Psoas muscle (tissue), 8 donors: ENCODE measurements at places on chromosomes 1 and 21.

DNA sequence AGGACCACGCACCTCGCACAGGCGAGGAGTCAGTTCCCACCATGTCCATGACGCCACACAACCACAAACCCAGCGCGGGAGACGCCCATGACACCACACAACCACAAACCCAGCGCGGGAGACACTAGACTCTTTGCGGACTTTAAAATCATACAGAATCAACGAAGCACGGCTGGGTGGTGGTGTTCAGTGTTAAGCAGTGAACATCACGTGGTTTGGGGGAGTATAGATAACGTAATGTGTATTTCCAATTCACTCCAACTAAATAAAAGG, 19.2 kb downstream of the PTTG1IP start:
- no peak for DNase-seq

GRCh38 chr21:42356046-42356445, 5.3 kb upstream of the TFF2 start:
- DNase-seq: no peak

DNA sequence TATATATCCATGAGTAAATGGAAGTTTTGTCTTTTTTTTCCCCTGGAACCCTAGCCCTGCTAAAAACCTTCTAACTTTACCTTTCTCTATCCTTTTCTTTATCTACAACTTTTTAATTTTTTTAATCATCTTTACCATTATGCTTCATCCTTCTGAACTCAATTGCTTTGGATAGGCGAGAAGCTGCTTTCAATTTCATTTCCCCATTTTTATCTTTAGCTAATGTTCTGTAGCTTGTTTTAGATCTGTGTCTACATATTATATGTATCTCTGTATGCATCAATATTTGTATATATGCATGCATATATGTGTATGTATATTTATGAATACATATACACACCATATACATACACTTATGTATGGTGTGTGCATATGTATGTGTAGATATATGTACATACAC, 57.4 kb downstream of the PTPRC start:
- DNase-seq: no peak

- no peak for DNase-seq
Observed at GRCh38 chr1:33460144-33460543, 12.3 kb upstream of the ZSCAN20 start.

DNA sequence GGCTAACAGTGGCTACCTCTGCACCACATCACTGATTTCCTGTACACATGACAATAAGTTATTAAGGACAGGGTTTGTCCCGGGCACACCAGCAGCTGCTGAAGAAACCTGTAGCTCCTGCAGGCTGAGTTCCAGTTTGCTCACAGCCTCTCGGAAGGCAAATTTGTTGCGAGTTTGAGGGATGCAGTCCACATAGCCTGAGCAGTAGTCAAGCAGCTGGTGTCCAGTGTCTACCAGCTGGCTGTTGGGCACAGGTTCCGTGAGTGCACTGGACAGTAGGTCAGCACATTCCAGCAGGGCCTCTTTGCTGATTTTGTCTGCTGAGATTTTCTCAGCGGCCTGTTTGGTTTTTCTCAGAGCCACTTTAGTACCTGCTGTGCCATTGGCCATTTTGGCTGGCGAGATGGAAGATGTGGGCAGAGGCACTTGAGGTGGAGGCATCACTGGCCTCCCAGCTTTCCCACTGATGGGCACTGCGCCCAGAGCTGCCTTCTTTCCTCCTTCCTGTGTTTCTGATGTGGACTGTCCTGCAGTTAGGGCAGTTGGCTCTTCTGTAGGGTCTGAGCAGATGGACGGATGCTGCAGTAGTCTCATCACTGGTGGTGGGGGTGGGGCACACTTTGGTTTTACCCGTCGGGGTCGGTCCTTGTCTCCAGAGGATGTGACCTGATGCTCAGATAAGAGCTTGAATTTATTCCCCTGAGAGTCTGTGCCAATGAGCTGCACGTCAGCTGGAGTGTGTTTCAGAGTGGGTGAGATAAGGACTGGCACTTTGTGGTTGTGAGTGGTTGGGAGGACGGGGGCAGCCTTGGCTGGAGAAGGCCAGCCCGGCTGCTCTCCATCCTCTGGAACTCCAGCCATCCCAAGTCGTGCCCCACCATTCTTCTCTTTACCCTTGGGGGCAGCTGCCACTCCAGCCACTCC, 26.1 kb downstream of the TOR3A start:
- peak; percentile 34 for DNase-seq

GRCh38 chr21:43289966-43290365, 121.2 kb downstream of the CRYAA start:
- DNase-seq: peak; percentile 41

DNA sequence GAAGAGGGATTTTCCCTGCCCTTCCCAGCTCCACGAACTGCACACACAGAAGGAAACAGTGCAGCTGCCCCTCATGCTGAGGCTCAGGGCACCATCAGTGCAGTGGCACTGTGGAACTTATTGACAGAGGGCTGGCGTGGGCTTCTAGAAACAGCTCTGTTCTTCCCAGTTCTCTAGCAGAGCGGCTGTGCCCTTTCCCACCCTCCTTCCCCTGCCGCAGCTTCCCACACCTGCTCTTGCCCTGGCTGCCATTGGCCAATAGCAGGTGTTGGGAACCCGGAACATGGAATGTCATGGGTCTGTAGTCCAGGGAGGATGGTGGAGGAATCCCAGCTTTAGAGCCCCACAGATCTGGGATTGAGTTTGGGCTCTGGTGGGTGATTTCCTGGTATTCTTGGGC, 343.8 kb downstream of the RPS6KC1 start:
- no peak for DNase-seq

- DNase-seq: no peak
Observed at GRCh38 chr1:89941110-89941766, 53.7 kb upstream of the ZNF326 start.

DNA sequence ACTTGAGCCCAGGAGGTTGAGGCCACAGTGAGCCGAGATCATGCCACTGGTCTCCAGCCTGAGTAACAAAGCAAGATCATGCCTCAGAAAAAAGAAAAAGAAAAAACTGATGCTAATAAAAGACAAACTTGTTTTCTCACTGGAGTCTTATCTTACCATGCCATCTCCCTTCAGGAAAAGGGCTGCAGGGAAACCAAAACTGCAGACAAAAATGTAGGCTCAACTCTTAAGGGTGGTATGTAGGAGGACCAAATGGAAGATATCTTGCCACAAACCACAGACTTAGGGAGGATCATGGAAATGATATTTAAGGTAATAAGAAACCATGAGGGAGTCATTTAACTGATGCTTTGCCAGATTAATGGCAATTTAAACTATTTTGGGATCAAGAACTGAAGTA, 32.9 kb downstream of the UROD start:
- no peak for DNase-seq

- no peak for DNase-seq
Observed at GRCh38 chr1:168505006-168505405, 38.8 kb downstream of the XCL2 start.

DNA sequence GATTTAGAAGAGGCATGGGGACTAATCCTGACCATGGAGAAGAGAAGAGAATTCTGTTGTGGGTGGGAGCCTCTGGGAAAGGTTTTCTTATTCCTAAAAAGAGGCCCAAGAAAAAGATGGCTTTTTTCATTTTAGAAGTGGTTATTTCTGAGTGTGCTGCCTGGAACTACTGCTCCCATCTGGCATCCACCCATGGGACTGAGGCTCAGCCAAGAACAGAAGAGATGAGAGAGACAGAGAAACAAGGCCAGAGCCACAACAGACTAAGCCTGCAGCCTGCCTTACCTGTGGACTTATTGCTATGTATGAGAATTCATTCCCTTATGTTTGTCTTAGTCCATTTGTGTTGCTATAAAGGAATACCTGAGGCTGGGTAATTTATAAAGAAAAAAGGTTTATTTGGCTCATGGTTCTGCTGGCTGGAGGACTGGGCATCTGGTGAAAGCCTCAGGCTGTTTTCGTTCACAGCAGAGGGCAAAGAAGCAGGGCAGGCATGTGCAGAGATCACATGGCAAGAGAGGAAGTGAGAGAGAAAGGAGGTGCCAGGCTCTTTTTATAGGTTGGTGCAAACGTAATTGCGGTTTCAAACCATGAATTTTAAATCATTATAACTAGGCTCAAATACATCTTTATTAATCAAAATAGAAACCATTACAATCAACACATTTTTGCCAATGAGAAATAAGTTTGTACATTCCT, 57.5 kb upstream of the PRDM2 start:
- DNase-seq: no peak

DNA sequence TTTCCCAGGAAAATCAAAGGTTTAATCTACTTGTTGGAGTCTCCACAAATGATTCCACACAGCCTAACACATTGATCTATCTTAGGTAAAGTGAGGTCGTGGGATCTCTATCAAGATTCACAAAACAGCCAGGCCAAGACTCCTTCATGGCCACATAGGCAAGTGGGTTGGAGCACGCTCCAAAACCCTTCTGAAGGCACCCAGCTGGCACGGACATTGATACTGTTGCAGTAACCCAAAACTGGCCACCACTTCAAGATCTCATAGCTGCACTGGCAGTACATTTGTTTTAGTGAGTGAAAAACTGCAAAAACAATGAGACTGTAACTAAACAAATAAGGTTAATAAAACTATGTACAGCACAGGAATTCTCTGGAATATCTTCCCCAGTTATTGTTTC, 61.9 kb downstream of the COLGALT2 start:
- DNase-seq: no peak

GRCh38 chr1:23370330-23370708, 683 bp upstream of the ZNF436 start:
- no peak for DNase-seq

GRCh38 chr1:108691128-108691941, 775 bp upstream of the PRPF38B start:
- no peak for DNase-seq

DNA sequence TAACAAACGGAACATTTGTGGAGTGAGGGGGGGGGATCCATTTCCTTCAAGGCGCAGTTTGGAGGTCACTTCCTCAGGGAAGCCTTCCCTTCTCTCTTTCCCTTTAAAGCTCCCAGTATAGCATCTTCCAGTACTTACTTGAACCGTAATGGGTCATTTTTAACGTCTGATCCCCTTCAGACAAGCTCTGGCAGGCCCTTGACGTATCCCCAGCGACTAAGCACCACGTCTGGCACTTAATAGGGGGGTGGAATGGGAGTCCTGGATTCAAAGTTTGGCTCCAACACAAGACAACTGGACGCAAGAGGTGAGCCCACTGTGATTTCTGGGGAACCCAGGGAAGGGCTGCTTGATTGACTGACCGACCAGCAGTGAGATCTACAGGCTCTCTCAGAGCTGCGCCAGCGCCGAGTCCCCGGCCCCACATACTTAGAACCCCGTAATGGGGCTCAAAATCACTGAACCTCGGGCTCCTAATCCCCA, 441 bp downstream of the YARS1 start:
- DNase-seq: no peak

DNA sequence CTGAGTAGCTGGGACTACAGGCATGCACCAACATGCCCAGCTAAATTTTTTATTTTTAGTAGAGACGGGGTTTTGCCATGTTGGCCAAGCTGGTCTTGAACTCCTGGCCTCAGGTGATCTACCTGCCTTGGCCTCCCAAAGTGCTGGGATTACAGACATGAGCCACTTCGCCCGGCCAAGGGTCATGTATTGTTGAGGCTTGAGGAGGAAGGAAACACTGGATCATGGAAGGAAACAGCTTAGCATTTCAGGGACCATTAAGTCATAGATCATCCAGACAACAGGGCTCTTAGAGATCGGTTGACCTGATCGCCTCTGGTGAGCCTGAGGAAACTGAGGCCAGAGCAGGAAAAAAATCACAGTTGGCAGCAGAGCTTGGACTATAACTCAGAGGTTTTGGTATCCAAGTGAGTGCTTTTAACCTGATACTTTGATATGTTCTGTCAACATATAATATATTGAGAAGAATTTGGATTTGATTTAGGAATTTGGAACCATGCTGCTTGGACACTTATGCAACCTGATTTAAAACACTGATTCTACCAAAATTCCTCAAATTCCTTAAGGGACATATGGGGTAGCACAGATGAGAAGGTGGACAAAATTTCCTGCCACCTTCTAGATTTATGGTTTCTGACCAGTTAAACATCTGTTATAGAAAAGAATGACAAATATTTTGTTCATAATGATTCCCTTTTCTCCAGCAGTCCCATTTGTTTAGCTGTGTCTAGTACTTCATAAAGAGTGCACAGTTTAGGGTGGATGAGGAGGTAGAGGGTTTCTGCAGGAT, 13.1 kb upstream of the BMP8A start:
- no peak for DNase-seq

DNA sequence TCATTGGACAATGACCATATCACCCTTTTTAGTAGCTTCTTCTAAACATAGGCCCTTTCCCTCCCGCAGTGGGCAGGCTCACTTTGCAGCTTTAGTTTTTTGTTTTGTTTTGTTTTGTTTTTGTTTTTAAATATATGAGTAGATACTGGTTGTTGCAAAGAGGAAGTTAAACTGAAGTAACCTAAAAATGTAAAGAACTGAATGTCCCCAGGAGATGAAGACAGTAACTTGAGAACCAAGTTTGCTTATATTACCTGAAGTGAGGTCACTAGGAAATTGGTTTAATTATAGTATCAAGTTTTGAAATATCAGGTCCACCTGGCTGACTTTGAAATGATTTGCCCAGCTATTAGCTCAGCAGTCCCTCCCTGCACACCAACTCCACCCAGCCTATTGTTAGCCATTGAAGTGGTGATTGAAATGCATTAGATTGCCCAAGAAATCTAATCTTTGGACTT, 18.2 kb downstream of the SMAP2 start:
- no peak for DNase-seq

DNA sequence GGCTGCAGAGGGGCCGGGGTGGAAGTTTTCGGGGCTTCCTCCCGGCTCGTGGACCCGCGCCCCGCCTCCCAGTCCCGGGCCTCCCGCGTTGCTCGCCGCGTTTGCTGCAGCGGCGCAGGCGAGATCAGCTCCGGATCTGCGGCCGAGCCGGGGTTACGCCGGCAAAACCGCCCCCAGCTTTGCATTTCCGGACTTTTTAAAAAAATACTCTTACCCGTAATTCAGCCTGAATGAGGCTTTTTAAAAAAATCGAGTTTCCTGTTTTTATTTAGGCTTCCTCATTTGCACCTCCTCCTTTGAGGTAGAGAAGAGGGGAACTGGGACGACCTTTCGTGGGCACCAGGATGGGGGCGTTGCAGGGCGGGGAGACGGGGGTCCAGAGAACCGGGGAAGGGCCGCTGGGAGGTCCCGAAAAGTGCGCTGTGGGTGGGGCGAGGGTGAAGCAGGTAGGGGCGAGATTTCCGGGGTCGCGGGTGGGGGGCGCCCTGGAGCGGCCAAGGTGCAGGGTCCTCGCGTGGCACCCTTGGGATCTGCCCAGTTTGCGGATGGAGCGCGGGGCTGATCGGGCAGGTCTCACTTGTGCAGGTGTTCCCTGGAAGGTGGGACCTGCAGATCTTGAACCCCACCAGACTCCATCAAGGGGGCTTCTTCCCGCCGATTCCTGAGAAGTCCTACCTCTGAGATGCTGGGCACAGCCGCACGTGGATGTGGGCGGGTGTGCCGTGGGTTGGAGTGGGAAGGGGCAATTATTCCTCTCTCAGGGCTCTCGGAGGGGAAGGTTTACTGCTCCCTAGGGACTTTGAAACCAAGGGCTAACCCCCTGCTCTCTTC, 1.1 kb downstream of the PIK3CD start:
- peak; percentile 33 for DNase-seq

GRCh38 chr1:203667616-203668015, 41.0 kb downstream of the ATP2B4 start:
- DNase-seq: no peak
